ENCODE measurements at places on chromosomes 6 and 20.

GRCh38 chr6:36738108-36738507 lies 40.5 kb downstream of the RAB44 start:
- no peaks in the 10 kb centered on the region for H3K27me3 ChIP-seq
- no peak overlapping the region for H3K27ac ChIP-seq
- H3K36me3 ChIP-seq, result no peaks in the 10 kb centered on the region
- peaks cover 4% of the 10 kb centered on the region for H3K4me1 ChIP-seq

GRCh38 chr20:19568128-19568527 lies 189.9 kb upstream of the RIN2 start:
- no peaks in the 10 kb centered on the region for H3K27me3 ChIP-seq
- H3K27ac ChIP-seq, result no peak overlapping the region
- H3K4me3 ChIP-seq, result no peak overlapping the region
- no peaks in the 10 kb centered on the region for H3K4me1 ChIP-seq
- no peak for DNase-seq

- no peak for DNase-seq
- H3K4me3 ChIP-seq, result no peak overlapping the region
- H3K27ac ChIP-seq, result peak overlapping the region; percentile 60
- peaks cover 39% of the 10 kb centered on the region for H3K4me1 ChIP-seq
- H3K27me3 ChIP-seq, result no peaks in the 10 kb centered on the region
Measured at GRCh38 chr6:30725713-30726505, 5.8 kb downstream of the TUBB start.

DNA sequence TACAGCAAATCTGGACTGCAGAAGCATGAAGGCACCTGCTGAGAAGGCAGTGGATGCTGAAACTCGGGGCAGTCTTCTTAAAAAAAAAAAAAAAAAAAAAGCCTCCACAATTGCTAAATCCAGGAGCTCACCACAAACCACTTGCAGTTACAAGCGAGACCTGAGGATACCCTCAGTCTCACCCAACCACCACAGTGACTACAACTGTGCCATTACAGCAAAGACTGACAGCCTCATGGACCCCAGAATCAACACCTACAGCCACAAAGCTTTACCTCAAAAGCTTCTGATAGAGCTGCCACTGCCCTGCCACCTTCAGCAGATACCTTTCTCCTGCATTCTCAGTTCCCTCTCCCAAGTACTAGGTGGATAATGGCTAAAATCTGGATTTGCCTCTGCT lies 9.0 kb downstream of the COL21A1 start:
- no peaks in the 10 kb centered on the region for H3K36me3 ChIP-seq
- DNase-seq, result no peak
- peaks cover 35% of the 10 kb centered on the region for H3K4me1 ChIP-seq

- H3K27me3 ChIP-seq, result peaks cover 20% of the 10 kb centered on the region
- no peak overlapping the region for H3K27ac ChIP-seq
- no peak for DNase-seq
- no peaks in the 10 kb centered on the region for H3K4me1 ChIP-seq
- no peak overlapping the region for H3K4me3 ChIP-seq
- no peaks in the 10 kb centered on the region for H3K36me3 ChIP-seq
Measured at GRCh38 chr6:64948261-64948660, 758.8 kb downstream of the EYS start.

DNA sequence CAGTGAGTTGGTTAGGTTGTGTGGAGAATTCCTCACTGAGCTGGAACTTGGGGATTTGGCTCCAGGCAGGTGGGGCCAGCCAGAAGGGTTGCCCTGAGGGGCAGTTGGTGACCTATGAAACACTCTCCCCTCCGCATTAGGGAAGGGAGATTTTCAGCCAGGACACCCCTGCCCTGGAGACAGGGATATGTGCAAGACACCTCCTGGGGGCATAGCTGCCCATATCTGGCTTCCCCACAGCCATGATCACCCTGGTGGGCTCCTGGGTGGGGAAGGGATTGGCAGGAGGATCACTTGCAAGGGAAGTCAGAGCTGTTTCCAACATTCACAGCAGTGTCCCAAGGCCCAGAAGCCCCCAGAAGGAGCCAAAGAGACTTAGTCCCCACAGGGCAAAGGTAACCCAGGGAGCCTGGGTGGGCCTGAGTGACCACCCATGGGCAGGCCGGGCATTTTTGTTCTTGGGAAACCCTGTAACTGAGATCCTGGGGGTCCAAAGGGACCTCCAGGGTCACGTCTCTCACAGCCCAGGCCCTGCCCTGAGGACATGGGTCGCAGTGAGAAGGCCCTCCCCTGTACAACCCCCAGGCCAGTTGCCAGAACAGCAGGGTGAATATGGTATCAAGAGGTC lies 145.8 kb downstream of the MRPL14 start:
- H3K27ac ChIP-seq, result no peak overlapping the region
- H3K36me3 ChIP-seq, result no peaks in the 10 kb centered on the region
- H3K27me3 ChIP-seq, result peaks cover 36% of the 10 kb centered on the region

DNA sequence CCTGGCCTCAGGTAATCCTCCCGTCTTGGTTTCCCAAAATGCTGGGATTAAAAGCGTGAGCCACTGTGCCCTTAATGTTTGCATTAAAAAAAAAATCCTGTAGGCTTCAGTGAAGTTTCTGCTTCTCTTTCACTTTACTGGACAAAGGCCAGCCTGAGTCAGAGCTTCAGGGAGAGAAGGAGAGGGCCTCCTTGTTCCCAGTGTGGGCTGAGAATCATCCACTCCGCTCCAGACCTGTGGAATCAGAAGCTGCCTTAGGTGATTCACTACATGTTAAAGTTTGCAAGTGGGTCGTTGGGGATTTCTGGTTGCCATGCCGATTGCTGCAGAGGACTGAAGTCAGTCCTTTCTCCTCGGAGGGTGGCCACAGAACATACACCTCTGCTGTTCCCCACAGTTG lies 113.3 kb upstream of the EEF1E1 start:
- no peak overlapping the region for H3K4me3 ChIP-seq
- H3K27me3 ChIP-seq, result peaks cover 8% of the 10 kb centered on the region
- no peak overlapping the region for H3K27ac ChIP-seq
- H3K4me1 ChIP-seq, result peaks cover 5% of the 10 kb centered on the region
- DNase-seq, result no peak
- H3K36me3 ChIP-seq, result no peaks in the 10 kb centered on the region

DNA sequence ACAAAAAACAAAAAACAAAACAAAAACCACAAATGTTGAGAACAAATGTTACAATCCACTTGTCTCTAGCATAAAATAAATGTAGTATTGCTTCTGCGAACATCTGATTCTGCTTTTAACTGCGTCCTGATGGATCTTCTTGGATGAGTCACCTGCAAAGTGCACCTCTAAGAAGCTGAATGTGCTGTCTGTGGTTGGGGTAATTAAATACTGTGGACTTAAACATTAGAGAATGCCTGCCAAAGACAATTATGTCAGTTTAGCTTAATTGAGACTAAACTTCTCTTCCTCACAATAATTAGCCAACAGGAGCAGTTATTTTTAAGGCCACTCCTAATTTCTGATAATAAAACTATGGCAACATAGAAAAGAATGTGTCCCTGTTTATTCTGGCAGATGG lies 253.4 kb downstream of the PHACTR1 start:
- no peak for DNase-seq
- H3K27me3 ChIP-seq, result peaks cover 12% of the 10 kb centered on the region
- peaks cover 10% of the 10 kb centered on the region for H3K4me1 ChIP-seq
- no peak overlapping the region for H3K4me3 ChIP-seq
- no peaks in the 10 kb centered on the region for H3K36me3 ChIP-seq
- H3K27ac ChIP-seq, result no peak overlapping the region

GRCh38 chr6:105862936-105863607 lies 223.1 kb upstream of the PRDM1 start:
- no peak overlapping the region for H3K4me3 ChIP-seq
- no peak overlapping the region for H3K27ac ChIP-seq
- DNase-seq, result no peak
- no peaks in the 10 kb centered on the region for H3K36me3 ChIP-seq
- peaks cover 51% of the 10 kb centered on the region for H3K27me3 ChIP-seq
- no peaks in the 10 kb centered on the region for H3K4me1 ChIP-seq

DNA sequence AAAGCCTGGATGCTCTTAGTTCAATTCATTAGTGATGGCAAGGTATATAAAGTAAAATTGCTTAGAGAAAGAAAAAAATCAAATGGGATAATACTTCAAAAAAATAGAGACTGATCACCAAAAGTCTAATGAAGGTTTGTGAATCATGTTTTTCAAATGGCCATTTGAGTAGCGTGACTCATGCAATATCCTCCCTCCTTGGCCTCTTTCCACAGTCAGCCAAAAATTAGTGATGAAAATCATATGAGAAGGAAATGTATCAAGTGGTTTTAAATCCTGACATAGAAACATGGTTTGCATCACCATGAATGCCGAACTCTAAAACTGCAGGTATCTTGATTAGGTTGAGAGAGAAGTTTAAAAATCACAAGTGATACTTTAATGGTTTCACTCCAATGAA lies 1.2 kb upstream of the COL19A1 start:
- H3K27ac ChIP-seq, result peak overlapping the region; percentile 32
- DNase-seq, result no peak
- peaks cover 23% of the 10 kb centered on the region for H3K4me1 ChIP-seq
- H3K4me3 ChIP-seq, result no peak overlapping the region
- peaks cover 26% of the 10 kb centered on the region for H3K27me3 ChIP-seq
- no peaks in the 10 kb centered on the region for H3K36me3 ChIP-seq

- H3K36me3 ChIP-seq, result peaks cover 37% of the 10 kb centered on the region
- H3K27me3 ChIP-seq, result no peaks in the 10 kb centered on the region
- DNase-seq, result no peak
- peaks cover 36% of the 10 kb centered on the region for H3K4me1 ChIP-seq
Measured at GRCh38 chr6:93319304-93319703, 100.1 kb downstream of the EPHA7 start.

DNA sequence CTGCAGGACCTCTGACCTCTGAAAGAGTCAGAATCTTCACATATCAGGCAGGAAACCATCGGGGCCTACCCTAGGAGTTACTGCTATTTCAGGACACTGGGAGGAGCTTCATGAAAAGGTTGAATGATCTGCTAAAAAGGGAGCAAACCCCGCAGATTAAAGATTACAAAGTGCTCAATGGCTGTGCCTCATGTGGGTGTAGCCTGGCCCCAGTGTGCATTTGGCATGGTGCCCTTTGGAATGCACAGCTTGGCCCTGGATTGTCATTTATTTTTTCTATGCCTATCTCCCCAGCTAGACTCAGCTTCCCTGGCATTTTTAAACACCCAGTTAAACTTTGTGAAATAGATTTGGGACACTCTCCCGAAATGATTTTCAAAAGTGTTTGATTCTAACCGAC lies 368.5 kb upstream of the SPTLC3 start:
- H3K36me3 ChIP-seq, result no peaks in the 10 kb centered on the region
- no peaks in the 10 kb centered on the region for H3K27me3 ChIP-seq
- no peak overlapping the region for H3K27ac ChIP-seq
- DNase-seq, result no peak
- no peaks in the 10 kb centered on the region for H3K4me1 ChIP-seq

DNA sequence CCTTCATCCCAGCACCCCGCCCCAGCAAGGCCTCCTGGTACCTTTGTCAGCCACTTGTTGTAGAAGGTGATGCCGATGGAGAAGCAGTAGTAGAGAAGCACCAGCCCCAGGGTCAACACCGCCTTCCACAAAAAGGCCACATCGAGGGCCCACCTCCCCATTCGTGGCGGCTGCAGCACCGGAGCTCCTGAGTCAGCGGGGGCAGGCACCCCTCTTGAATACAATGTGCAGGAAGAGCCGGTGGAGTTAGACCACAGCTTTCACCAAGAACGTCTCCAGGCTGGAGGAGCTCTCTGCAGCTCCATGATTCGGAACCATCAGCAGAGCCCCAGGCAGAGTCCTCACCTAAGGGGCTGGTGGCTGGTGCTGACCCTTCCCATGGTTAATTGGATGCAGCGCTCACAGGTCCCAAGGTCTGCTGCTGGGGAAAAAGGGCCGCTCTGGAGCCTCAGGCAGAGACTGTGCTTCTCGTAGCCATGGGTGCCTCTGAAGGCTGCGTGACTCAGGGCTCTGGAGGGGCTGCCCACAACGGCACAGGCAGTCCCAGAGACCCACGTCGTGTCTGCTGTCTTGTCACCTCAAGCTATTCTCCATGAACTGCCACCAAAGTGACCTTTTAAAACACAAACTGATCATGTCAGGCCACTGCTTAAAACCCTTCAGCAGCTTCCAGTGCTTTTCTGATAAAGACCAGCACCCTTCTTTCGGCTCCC lies 47.9 kb downstream of the ELMO2 start:
- peaks cover 32% of the 10 kb centered on the region for H3K4me1 ChIP-seq
- H3K36me3 ChIP-seq, result peaks cover 18% of the 10 kb centered on the region
- DNase-seq, result no peak
- H3K4me3 ChIP-seq, result no peak overlapping the region

DNA sequence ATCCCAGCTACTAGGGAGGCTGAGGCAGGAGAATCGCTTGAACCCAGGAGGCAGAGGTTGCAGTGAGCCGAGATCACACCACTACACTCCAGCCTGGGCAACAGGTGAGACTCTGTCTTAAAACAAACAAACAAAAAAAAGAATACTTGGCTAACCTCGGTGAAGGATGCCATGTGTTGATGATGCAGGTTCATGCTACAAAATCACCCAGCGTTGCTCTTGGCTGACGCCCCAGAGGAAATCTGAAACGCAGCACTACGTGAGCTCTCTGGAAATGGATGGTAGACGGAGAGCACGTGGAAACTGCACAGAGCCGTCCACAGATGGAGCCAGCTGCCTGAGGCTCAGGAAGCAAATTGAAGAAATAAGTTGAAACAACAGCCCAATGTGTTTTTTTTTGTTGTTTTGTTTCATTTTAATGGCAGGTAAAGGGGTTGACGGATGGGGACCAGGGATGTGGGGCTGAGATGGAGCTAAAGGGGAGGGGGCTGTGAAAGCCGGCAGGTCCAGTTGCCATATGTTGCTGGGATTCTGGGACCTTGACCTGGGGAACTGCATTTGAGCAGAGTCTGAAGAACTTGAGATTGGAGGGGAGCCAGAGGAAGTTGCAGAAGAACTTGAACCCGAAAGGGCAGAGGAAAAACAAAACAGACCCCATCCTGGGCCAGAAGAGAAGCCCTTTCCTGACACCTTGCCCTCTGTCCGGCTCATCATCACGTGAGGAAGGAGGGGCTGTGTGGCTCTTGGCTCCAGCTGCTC lies 12.8 kb upstream of the MANBAL start:
- no peaks in the 10 kb centered on the region for H3K36me3 ChIP-seq
- H3K4me3 ChIP-seq, result peak overlapping the region; percentile 56
- peaks cover 2% of the 10 kb centered on the region for H3K27me3 ChIP-seq
- DNase-seq, result no peak

GRCh38 chr6:28251661-28252008 lies 434 bp downstream of the ZKSCAN4 start:
- no peak for DNase-seq
- peaks cover 17% of the 10 kb centered on the region for H3K36me3 ChIP-seq
- H3K4me1 ChIP-seq, result peaks cover 21% of the 10 kb centered on the region
- no peaks in the 10 kb centered on the region for H3K27me3 ChIP-seq

DNA sequence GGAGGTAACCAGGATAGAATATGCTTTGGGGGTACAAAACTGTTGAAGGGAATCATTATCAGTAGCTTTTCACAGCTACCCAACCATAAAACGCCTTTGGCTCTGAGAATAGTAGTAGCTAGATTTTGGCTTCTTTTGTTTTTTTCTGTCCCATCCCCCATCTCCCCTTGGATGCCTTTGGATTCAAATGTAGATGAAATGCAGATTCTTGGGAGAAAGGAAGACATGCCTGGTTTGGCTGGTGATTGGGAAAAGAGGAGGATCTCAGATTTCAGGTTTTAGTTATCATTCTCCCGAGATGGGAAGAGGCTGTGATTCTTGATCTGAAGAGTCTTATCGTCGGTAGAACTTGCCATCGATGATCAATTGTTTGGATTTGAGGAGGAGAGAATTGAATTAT lies 3.5 kb upstream of the CDYL start:
- H3K36me3 ChIP-seq, result no peaks in the 10 kb centered on the region
- peaks cover 37% of the 10 kb centered on the region for H3K27me3 ChIP-seq
- no peak overlapping the region for H3K27ac ChIP-seq
- peaks cover 15% of the 10 kb centered on the region for H3K4me1 ChIP-seq
